Mesangial cell (primary cell): ENCODE measurements at places on chromosomes 5 and 9. TPM values are rescaled to one million over a fixed set of nuclear protein-coding genes. Genes with fewer than 3 reads are reported as not detected.

Gene BTNL3
- not detected in 2 replicates for total RNA-seq

Gene PPP2R2B
- total RNA-seq: 6.7 and 11.5 TPM in 2 replicates

Gene SPATA31A3
- total RNA-seq: not detected in 2 replicates

Gene OR5C1
- not detected in 2 replicates for total RNA-seq

Gene ENC1
- total RNA-seq: 120 and 167 TPM in 2 replicates

Gene RHOBTB3
- total RNA-seq: 57.8 and 107 TPM in 2 replicates

Gene PTCD2
- 5.2 and 9.1 TPM in 2 replicates for total RNA-seq

Gene QRFP
- total RNA-seq: not detected in 2 replicates

Gene KLHL3
- total RNA-seq: 0.49 and 1.1 TPM in 2 replicates

Gene TMEM250
- total RNA-seq: 54.6 and 59.7 TPM in 2 replicates

Gene MOB3B
- total RNA-seq: 0.98 and 1.6 TPM in 2 replicates

Gene CYSRT1
- 0.49 and 2.9 TPM in 2 replicates for total RNA-seq

Gene TSLP
- 0.13 TPM in 1 of 2 replicates, not detected in the other for total RNA-seq

Gene PLAC8L1
- total RNA-seq: not detected in 2 replicates

Gene EQTN
- not detected in 2 replicates for total RNA-seq

Gene PDE6A
- total RNA-seq: under 0.01 TPM in 1 of 2 replicates, not detected in the other

Gene HAND1
- total RNA-seq: not detected in 2 replicates

Gene NMRK1
- 7.0 and 18.8 TPM in 2 replicates for total RNA-seq

Gene SYNPO
- 4.1 and 11.0 TPM in 2 replicates for total RNA-seq

Gene PCDHGA11
- total RNA-seq: 5.4 and 10.4 TPM in 2 replicates

Gene SPINK7
- total RNA-seq: not detected in 2 replicates

Gene PCDHGB2
- 0.65 and 2.5 TPM in 2 replicates for total RNA-seq

Gene HMCN2
- total RNA-seq: under 0.01 TPM in 1 of 2 replicates, not detected in the other

Gene GPR151
- not detected in 2 replicates for total RNA-seq

Gene LECT2
- not detected in 2 replicates for total RNA-seq

Gene GMCL2
- not detected in 2 replicates for total RNA-seq

Gene PRDM9
- total RNA-seq: not detected in 2 replicates

Gene IL3
- total RNA-seq: not detected in 2 replicates

Gene GRHPR
- 142 and 160 TPM in 2 replicates for total RNA-seq

Gene ZNF618
- total RNA-seq: 14.5 and 23.8 TPM in 2 replicates

Gene UBE2QL1
- not detected in 2 replicates for total RNA-seq

Gene OMD
- not detected in 2 replicates for total RNA-seq

Gene FIBCD1
- 0.49 and 5.3 TPM in 2 replicates for total RNA-seq

Gene KDM4C
- total RNA-seq: 6.4 and 14.2 TPM in 2 replicates

Gene C5orf52
- not detected in 2 replicates for total RNA-seq

Gene FBP2
- not detected in 2 replicates for total RNA-seq

Gene ACTBL2
- 6.7 and 16.5 TPM in 2 replicates for total RNA-seq

Gene TERT
- not detected in 2 replicates for total RNA-seq

Gene AFAP1L1
- total RNA-seq: 9.0 and 12.5 TPM in 2 replicates

Gene ARAP3
- 6.0 and 7.2 TPM in 2 replicates for total RNA-seq

Gene CANX
- total RNA-seq: 198 and 259 TPM in 2 replicates

Gene CNTFR
- not detected in 2 replicates for total RNA-seq

Gene NUTM2G
- total RNA-seq: not detected in 2 replicates

Gene KIAA1958
- total RNA-seq: 4.7 and 7.9 TPM in 2 replicates

Gene RELL2
- total RNA-seq: 4.6 and 5.8 TPM in 2 replicates

Gene LHX3
- not detected in 2 replicates for total RNA-seq

Gene EIF4E1B
- total RNA-seq: not detected in 2 replicates

Gene COL23A1
- not detected in 2 replicates for total RNA-seq

Gene ZMYND19
- total RNA-seq: 16.5 and 30.6 TPM in 2 replicates

Gene MXD3
- 3.4 and 66.2 TPM in 2 replicates for total RNA-seq

Gene UBE2D2
- total RNA-seq: 130 and 163 TPM in 2 replicates

Gene CDH6
- 137 and 474 TPM in 2 replicates for total RNA-seq

Gene ENHO
- 0.65 TPM in 1 of 2 replicates, not detected in the other for total RNA-seq

Gene PCDHB5
- 0.33 and 1.5 TPM in 2 replicates for total RNA-seq

Gene GRXCR2
- not detected in 2 replicates for total RNA-seq

Gene ZNF658
- 1.5 and 3.2 TPM in 2 replicates for total RNA-seq

Gene COL5A1
- 263 and 508 TPM in 2 replicates for total RNA-seq
